ENCODE measurements at places on chromosomes 6 and 20. TPM values are rescaled to one million over a fixed set of nuclear protein-coding genes. Genes with fewer than 3 reads are reported as not detected.

- no peak for DNase-seq
These were observed 820.8 kb upstream of the MAP3K7 start for GRCh38 chr6:91407706-91408105.

DNA sequence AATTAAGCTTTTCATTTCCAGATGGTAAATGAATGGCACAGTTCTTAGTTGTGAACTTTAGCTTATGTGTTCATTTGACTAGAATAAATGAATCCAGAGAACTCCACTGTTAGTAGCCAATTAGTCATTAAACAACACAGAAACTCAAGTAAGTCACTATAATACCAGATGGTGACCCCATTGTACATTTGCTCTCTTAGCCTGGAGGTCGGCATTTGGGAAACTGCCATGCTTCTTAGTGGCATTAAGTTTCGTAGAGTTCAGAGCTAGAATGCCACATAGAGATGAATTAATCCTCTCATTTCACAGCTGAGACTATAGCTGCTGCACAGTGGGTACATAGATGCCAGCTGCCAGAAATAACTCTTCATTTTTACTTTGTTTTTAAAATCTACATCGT is 10.8 kb upstream of the DTNBP1 start:
- no peak for DNase-seq

DNA sequence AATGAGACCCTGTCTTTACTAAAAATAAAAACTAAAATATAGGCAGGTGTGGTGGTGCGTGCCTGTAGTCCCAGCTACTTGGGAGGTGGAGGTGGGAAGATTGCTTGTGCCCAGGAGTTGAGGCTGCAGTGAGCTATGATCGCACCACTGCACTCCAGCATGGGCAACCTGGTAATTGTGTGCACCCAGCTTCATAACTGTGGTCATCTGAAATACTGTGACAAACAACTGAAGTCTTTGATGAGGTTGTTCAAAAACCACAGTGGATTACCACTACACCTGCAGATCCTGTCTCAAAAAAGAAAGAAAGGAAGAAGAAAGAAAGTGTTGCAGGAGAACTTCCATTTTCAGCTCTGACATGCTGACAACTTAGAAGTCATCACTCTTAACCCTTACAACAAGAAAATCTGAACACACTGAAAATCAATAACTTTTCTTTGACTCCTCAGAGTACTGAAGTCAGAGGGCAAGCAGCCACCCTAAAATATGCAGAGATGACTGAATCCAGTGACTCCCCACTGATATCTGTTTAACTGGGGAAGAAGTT is 13.8 kb upstream of the ZBP1 start:
- DNase-seq = no peak

DNA sequence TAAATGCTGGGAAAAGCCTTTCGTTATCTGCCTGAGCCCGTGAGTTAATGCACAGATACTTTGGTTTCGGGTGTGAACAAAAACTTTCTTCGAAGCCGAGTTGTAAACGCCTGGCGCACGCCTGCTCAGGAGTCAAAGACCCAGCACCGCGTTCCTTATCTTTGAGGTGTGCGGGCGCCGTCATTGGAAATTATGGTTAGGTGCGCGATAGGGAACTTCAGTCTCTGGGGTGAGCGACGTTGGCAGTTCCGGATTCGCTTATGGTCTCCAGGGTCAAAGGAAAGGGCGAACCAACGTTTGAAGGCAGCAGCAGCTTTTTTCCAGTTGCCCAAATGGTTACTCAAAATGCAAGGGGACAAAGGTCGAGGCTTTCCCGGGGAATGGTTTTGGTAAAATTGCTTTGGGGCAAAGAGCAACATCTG is 853 bp downstream of the SLC22A3 start:
- no peak for DNase-seq

The RAET1E gene
- 0.33 TPM for total RNA-seq

Measured in sigmoid colon (tissue), 7 donors.